SJSA1 (cell line): ENCODE measurements at places on chromosomes 1 and 21. TPM values are rescaled to one million over a fixed set of nuclear protein-coding genes. Genes with fewer than 3 reads are reported as not detected.

DNA sequence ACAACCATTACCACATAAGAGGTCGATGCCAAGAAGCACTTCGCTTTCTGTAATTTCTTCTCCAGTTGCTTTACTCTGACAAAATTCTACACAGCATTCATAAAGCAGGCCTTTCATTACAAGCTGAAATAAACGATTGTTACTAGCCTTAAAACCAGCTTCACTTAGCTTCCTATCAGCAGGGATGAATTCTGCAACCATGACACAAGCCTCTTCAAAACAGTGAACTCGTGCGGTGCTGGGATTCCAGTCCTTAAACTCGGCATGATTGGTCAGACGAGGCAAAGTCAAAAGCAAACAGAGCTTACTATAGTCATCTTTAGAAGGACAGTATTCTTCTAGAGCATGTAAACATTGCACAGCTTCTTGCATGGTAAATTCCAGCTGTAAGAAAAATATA lies 30.6 kb downstream of the WDR47 start:
- DNase-seq, result no peak

DNA sequence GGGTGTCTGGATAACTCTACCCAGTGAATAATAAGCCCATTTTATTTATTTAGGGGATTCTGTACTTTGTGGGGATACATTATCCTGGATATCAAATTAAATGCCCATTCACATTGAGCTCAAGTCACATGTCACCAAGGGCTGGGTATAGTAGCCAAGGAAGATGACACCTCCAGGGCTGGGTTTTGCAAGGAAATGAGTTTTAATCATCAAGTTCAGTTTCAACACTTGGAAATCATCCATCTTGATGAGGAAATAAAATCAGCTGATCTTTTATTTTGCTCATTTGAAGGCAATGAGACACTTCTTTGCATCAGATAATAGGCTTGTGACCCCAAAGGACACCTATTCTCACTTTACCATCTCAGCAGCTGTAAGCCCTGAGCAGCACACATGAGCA lies 80.0 kb upstream of the TNR start:
- DNase-seq, result no peak

BGLAP gene
- not detected in 2 replicates for total RNA-seq

GRCh38 chr1:1120096-1120495 lies 4.2 kb upstream of the C1orf159 start:
- DNase-seq, result no peak

- no peak for DNase-seq
These were observed 26.8 kb upstream of the CACNA1E start for GRCh38 chr1:181456551-181456950.

GRCh38 chr1:109971559-109971958 lies 13.0 kb upstream of the AHCYL1 start:
- DNase-seq, result no peak

LRRC8D gene
- 19.5 and 23.2 TPM in 2 replicates for total RNA-seq

DNA sequence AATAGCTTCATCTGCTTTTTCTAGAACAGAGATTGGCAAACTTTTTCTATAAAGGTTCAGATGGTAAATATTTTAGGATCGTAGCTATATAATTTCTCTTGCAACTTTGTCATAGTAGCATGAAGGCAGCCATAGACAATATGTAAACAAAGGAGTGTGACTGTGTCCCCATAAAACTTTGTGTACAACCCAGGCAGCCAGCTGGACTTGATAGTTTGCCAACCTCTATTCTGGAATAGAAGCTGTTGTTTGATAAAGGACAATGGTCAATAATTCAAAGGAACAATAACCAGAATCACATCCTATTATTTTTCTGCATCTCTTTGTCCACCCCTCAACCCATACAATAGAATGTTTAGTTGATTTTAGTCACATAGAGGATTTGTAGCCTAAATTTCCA lies 286.7 kb downstream of the LMX1A start:
- no peak for DNase-seq

DNA sequence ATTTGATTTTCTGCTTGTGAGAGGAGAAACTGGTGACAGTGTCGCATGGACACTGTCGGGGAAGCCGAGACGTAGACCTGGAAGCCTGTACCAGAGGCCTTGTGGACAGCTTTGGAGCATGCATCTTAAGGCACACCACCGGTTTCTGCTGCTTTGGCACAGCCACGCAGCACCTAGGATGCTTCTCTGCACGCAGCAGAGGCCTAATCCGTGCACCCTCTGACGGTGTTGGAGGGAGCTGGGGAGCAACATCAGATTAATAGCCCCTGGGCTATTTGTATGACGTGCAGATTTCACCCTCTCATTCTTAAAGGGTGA lies 30.3 kb downstream of the TEX35 start:
- DNase-seq, result no peak

ENSA gene
- total RNA-seq, result 121 and 160 TPM in 2 replicates

SERBP1 gene
- 249 and 303 TPM in 2 replicates for total RNA-seq

- no peak for DNase-seq
These were observed 21.0 kb upstream of the MOB3C start for GRCh38 chr1:46637444-46638083.

DNA sequence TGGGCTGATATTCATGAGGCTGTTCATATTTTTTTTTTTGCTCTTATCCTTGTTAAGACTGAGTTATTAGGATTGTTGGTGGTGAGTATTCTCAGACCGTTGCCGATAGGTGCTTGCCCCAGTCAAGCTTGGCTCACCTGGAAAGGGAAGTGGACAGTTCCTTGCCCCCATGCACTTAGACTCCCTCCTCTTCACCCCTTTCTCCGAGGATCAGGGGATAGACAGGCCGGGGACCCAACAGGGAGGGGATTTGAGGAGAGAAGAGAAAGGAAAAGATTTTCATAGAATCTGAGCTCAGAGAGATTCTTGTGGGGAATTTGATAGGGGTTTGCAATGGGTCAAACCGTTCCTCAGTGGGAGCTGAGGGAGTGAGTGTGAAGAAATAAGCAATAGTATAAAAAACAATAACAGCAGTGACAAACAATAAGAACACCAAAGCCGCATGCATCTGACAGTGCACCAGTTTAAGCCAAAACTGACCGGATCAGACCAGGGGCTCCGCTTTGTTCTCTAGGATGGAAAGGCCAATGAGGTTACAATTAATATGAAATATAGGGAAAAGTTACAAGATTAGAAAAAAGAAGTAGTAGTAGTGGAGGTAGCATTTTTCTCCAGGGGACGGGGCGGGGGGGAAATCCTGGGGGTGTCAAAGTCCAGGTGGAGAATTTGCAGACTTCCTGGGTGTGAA lies 8.9 kb downstream of the PAX7 start:
- no peak for DNase-seq
